ENCODE measurements at places on chromosomes 3 and 15.

DNA sequence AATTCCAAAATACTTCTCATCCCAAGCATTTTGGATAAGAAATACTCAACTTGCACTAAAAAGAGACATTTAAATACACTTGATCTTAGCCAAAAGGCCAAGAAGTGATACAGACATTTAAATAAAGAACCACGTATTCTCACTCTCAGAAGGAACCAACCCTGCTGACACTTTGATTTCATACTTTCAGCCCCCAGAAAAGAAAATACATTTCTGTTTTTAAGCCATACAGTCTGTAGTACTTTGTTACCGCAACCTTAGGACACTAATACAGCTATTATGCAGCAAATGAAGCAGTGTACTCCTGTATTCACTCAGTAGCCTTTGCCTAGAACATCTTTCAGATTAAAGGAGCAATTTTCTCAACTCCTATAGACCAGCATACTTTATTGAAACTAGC, 86.7 kb downstream of the TBC1D5 start:
- DNase-seq = no peak

- DNase-seq = no peak
These were observed 168.3 kb downstream of the SLCO3A1 start for GRCh38 chr15:92021792-92022191.

- no peak for DNase-seq
These were observed 43.1 kb upstream of the SLC6A6 start for GRCh38 chr3:14359348-14359747.

- no peak for DNase-seq
These were observed 19.8 kb downstream of the RAB7A start for GRCh38 chr3:128745742-128746141.

DNA sequence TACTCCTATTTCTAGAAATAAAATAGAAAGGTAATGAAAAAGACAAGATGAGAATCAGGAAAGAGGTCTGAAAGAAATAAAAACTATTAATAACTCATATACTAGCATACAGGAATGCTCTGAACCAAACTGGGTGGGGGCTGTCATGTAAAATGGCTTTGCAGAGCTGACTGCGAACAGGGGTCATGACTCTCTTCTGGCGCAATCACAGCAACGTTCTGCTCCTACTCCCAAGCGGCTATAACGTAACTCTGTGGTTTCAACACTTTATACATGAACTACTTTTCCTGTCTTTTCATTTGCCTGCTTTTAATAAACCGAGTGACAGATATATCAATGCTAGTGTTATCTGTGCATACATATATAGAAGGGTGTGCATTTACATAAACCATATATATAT, 116.7 kb downstream of the DLG1 start:
- DNase-seq = peak; percentile 89

DNA sequence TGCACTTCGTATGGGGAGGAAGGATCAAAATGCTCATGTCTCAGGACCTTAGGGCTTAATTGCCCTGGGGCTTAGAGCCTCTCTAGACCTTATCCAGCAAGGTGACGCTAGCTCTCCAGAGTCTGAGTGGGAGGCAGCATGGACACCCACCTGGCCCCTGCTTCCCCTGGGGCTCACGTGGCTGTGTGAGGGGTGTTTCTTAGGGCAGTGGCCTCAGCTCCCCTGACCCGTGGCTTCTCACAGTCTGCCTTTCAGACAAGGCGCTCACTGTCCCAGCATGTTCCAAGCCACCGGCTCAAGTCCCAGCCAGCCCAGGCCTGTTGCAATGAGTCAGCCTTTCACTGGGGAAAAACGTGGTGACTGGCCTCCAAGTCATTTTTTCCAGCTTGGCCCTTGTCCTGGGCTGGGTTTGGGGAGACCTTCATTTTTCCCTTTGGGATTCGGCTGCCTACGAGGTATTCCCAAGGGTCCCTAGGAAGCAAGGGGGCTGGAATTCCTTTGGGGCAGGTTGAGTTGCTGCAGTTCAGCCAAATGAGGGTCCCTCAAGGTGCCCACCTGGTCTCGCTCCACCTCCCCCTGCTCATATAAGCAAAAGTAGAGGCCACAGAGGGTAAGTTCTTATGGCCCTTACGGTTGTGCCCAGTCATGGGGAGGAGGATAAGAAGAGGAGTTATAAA, 15.7 kb downstream of the BHLHE40 start:
- DNase-seq = peak; percentile 95

DNA sequence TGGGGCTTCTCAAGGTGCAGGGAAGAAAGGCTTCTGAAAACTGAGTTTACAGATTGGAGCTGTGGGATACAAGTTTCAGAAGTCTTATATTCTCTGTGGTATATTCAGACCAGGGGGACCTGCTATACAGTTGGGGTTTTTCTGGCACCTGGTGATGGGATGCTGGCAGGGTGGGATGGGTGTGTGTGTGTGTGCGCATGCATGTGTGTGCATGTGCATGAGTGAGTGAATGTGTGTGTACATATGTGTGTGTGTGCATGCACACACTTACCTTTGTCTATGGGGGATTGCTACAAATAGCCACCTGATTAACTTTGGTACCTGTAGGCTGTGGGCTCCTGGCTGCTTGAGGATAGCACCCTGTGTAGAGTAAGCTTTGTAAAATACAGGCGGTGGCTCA, 131.4 kb downstream of the PDCD6IP start:
- DNase-seq = no peak

- DNase-seq = peak; percentile 10
These were observed 380.7 kb downstream of the EPHB1 start for GRCh38 chr3:135175728-135176277.

- DNase-seq = no peak
These were observed 36.3 kb downstream of the SRGAP3 start for GRCh38 chr3:9213019-9213634.

DNA sequence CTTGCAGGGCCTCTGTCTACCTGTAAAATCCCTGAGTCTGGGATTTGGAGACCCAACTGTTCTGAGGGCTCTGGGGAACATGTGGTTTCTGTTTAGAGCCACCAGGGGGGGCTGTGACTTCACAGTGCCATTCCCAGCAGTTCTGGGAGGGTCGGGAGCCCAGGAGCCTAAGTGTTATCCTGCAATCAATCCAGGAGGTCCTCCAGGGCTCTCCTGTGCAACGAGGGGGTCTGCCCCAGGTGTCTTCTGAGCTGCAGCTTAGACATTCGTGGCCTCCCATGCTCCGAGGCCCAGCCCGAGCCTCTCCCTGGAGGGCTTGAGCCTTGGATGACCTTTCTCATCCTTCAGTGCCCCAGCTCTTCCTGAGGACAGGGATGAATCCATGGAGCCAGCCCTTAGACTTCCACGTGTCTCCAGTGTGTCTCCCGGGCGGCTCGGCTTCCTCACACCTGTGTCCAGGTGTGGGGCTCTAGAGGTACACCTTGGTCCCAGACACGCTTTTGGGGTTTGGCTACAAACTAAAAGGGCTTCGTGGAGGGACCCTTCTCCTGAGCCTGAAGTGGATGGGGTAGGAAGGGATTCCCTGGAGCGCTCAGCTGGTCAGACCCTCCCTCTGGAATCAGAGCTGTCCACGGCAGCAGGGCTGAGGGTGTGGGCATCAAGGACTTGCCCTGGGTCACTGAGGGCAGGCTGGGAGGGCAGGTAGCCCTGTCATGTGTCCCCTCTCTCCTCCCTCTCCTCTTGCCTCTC, 20.3 kb upstream of the ABTB1 start:
- DNase-seq = peak; percentile 56

DNA sequence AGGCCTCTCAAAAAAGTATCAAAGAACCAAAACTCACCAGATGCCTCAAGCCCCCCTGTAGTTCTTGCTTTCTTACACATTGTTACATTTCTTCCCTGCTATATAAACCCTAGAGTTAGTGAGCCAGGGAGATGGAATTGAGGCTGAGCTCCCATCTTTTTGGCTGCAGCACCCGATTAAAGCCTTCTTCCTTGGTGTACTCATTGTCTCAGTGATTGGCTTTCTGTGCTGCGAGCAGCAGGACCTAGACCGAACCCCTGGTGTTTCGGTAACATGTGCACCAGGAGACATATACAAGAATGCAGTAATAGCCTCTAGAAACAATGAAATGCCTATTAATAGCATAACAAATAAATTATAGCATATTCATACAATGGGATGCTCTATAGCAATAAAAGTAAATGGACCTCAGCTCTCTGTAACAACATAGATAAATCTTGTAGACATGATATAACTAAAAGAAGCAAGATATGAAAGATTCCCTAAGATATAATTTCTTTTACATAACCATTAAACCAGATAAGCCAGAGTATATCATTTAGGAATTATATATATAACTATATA, 174.0 kb downstream of the NEK11 start:
- DNase-seq = no peak

GRCh38 chr3:134134698-134135415, 105.1 kb upstream of the SLCO2A1 start:
- peak; percentile 21 for DNase-seq
